ENCODE measurements at places on chromosomes 16 and 17.

- DNase-seq: no peak
Observed at GRCh38 chr17:74217037-74217730, 3.8 kb downstream of the TTYH2 start.

- no peak for DNase-seq
Observed at GRCh38 chr16:11093572-11094074, 149.3 kb downstream of the CLEC16A start.

DNA sequence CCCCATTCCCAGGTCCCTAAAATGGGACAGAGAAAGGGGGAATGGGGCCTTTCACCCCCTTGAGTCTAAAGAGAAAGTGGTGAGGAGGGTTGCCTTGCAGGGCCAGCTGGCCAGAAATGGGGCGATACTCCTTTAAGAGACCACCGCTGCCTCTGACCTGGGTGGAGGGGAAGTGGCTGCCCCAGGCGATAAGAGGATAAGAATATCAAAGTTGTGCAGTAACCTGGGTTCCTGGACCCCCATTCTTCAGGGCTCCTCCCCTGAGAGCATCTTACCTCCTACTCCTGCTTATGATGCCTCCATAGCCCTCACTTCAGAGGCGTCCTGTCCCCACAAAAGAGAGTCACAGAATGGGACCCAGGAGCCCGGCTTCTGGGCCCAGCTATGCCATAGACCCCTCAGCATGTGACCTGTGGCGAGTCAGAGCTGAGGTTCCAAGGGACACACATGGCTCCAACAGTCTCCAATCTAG, 5.2 kb upstream of the TSPOAP1 start:
- DNase-seq: no peak

DNA sequence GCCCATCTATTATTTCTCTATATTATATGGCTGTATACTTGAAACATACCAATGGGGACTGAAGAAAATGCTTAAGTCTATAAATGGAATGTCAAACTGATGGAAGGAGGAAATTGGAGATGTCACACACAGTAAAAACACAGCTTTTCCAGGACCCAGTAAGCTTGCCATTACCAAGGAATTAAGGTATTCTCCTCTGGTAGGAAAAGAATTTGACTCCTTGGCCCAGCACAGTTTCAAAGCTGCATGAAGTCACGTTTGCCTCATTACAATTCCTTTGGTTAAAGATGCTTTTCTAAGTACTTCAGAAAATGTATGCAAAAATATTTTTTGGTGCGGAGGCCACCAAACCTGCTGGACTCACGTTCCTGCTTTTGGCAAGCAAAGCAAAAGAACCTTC, 48.5 kb downstream of the CDH13 start:
- no peak for DNase-seq

GRCh38 chr16:2690852-2691251, 8.5 kb downstream of the KCTD5 start:
- no peak for DNase-seq

DNA sequence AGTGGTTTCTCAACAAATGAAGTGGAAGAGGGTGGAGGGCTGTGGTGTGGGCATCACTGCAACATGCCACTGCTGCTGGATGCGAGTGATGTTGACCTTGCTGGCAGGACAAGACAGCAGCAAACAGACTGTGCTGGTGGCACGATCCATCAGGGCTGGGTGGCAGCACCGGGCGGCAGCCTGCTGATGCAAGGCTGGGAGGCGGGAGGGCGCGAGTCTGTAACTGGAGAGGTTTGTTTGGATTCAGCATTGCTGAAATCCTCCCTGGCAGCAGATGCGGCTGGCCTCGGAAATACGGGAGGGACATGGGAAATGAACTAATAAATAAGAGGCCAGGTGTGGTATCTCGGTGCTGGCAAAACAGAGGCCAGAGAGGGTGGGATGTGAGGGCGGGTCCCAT, 224.2 kb downstream of the ENGASE start:
- no peak for DNase-seq

DNA sequence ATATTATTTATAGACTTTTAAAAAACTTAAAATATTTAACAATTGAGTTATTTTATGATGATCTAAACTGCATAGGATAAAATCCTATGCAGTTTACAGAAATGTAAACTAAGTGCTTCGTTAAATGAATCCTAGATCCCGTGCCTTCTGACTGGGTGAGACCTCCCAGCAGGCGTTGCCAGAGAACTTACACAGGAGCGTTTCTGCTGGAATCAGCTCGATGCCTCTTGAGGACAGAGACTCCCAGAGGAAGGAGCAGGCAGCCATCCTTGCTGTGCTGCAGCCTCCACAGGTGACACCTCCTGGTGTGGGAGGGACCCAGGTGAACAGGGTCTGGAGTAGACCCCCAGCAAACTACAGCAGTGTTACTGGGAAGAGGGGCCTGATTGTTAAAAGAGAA, 160.4 kb downstream of the WWOX start:
- DNase-seq: no peak

GRCh38 chr17:12603566-12603965, 62.1 kb upstream of the MYOCD start:
- DNase-seq: no peak

DNA sequence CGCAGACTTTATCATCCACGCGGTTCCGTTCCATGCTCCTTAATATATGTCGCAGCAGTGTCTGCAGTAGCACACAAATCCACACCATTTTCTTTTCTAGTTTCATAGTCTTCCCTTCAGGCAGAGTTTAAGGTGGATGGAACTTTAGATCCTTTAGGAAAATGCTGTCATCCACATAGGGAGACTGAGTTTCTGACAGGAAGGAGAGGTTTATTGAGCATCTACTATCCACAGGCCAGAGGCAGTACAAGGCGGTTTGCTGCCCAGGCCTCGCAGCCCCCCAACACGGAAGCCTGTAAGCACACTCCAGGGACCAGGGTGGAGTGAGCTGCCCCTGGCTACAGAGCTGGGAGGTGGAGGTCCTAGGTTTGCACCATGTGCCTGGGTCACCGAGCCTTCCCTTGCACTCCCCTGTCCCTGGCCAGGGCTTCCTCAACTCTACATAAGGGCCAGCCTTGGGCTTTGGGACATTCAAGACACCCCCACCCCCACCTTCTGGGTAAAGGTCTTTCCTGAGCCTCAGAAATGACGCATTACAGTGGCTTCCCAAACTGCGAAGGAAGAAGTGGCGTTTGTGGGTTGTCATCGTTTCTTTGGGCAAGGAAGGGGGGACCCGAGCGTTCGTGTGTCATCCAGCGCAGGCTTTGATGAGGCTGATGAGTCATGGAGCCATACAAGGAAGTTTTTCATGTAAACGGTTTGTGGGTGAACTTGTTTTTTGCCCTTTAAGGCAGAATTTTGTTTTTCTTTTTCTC, 146.5 kb upstream of the PLCG2 start:
- DNase-seq: peak; percentile 47

- DNase-seq: no peak
Observed at GRCh38 chr16:55981557-55981956, 106.4 kb upstream of the CES5A start.

GRCh38 chr16:67425061-67425460, 5.9 kb upstream of the HSD11B2 start:
- no peak for DNase-seq

- DNase-seq: no peak
Observed at GRCh38 chr17:44197980-44198720, 1.5 kb downstream of the ATXN7L3 start.

GRCh38 chr17:61568219-61569072, 22.6 kb downstream of the NACA2 start:
- no peak for DNase-seq

DNA sequence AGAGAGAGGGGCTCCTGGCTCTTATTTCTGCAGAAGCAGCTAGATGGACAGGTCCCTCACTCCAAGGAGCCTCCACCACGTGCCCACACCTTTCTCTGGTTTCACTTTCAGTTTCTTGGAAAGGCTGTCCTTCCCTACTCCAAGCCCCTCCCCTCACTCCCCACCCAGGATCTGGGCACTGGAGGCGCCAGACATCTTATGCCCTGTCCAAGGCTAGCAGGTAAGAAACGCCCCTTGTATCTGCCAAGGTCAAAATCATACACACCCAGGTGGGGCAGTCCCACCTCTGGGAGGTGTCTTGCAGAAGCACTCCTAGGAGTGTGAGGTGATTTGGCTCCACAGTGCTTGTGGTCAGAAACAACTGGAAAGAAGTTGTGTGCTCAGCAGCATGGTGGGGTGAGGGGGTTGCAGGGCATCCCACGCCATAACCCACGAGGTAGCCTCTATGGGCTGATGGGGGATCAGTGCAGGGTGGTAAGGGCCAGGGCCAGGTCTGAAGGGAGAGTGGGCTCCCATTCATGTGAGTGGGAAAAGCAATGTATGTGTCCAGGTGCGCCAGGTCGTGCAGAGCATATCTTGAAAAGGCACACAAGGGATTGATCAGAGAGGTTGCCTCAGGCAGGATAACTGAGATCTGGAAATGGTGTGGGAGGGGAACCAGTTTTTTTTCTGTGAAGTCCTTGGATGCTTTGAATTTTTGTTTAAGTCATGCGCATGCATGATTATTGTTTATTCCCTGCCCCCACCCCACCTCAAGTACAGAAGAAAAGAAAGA, 31.8 kb upstream of the PRM1 start:
- no peak for DNase-seq

- DNase-seq: no peak
Observed at GRCh38 chr17:19378416-19379360, at the start of gene MAPK7. MAPK7 (plus strand) TSS chr17:19378498; CDS start chr17:19378901, 403 bp downstream.

All from stimulated activated CD8-positive, alpha-beta memory T cell treated with anti-CD3 and anti-CD28 coated beads, Interleukin-4, amount 100 ng/mL, for 4 hours (primary cell).